ENCODE measurements at places on chromosomes 2 and 18.

GRCh38 chr2:150630587-150631235, 143.2 kb upstream of the RND3 start:
- no peak for DNase-seq

DNA sequence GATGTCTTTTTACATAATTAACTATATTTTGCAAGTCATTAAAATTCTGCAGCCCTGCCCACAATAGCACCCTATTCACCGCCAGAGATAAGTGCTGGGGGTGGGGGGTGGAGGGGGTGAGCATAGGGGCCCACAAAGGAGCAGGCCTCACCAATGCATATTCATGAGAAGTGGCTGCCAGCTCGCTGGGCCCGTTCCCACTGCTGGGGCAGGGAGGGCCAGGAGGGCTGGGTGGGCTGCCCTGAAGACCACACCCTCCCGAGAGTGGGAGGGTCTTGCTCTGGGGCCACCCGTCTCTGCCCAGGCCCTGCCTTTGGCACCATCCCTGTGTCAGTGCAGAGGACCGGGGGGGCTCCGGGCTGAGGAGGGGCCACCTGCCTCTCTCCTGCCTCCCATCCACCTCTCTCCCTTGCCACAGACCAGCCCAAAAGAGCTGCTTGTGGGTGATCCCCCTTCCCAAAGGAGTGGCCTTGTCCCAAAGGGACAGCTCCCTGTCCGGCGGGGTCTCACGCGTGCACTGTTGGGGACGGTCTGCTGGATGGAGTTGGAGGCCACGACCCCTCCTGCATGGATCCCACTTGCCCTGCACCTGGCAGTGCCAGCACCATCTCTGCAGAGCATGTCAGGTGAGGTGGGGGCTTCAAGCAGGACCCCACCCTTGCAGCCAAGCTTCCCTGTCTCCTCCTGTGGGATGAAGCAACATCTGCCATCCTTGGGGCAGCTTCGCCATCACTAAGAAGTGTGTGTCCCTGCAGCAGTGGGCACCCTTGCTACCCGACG, 138.8 kb upstream of the GPC1 start:
- DNase-seq, result no peak

GRCh38 chr2:236257575-236257974, 6.6 kb downstream of the ASB18 start:
- no peak for DNase-seq

- DNase-seq, result no peak
Observed at GRCh38 chr18:29651122-29651680, 1391.3 kb downstream of the DSC3 start.

GRCh38 chr18:22521026-22521707, 103.5 kb upstream of the CTAGE1 start:
- no peak for DNase-seq
